ENCODE measurements at places on chromosomes 12 and 14. TPM values are rescaled to one million over a fixed set of nuclear protein-coding genes. Genes with fewer than 3 reads are reported as not detected.

RNASE4 gene
- 53.4 TPM for total RNA-seq

HOXC4 gene
- 3.1 TPM for total RNA-seq

ASIC1 gene
- total RNA-seq: 1.9 TPM

DPPA3 gene
- total RNA-seq: not detected

EGLN3 gene
- total RNA-seq: 2.9 TPM

DNA sequence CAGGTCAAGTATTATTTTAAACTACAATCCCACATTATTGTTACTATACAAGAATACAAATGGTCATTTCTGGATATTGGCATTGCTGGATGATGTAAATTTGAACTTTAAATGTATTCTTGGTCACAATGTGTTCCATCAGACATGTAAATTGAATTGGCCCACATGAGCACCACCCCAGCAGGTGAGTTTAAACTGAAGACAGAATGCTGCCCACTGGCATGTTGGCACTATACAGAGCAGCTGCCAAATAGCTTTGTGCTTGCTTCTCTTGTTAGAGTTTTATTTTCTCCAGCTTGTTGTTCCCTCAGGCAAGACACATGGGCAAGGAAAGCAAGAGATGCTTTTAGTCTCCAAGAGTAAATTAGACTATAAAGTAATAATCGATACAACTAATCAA lies 98.6 kb downstream of the C12orf50 start:
- H3K36me3 ChIP-seq: no peaks in the 10 kb centered on the region
- no peak for DNase-seq
- no peaks in the 10 kb centered on the region for H3K4me1 ChIP-seq
- no peak overlapping the region for H3K27ac ChIP-seq
- no peak overlapping the region for H3K4me3 ChIP-seq
- H3K27me3 ChIP-seq: no peaks in the 10 kb centered on the region

- peaks cover 6% of the 10 kb centered on the region for H3K4me1 ChIP-seq
- no peaks in the 10 kb centered on the region for H3K36me3 ChIP-seq
- H3K27ac ChIP-seq: no peak overlapping the region
- no peaks in the 10 kb centered on the region for H3K27me3 ChIP-seq
- no peak overlapping the region for H3K4me3 ChIP-seq
- no peak for DNase-seq
These were observed 1.0 kb downstream of the FAIM2 start for GRCh38 chr12:49902399-49903350.

DNA sequence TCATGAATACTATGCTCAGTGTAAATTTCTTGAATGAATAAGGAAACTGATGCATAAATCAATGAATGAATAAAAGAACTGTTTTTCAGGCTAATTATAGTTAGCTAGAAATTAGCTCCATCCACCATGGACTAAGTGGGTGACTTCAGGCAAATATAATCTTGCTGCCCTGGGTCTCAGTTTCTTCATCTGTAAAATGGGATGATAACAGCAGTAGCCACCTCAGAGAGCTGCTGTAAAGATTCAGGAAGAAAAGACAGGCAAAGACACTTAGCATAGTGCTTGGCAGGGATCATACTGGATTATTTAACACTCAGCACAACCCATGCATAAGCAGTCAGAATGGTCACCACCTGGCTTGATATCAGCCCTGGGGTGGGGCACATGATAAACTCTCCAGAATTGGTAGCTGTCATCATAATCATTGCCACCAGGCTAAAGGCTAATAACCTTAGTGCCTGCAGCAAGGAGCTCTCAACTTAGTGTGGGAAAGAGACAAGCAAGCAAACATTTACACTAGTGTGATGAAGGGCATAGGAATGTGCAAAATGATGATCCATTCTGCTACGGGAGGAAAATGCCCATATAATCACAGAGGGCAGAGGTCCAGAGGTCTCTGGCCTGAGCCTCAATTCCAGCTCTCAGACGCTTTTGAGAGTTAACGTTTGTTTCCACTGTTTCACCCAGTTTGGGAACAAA lies 234.7 kb upstream of the TBX3 start:
- no peaks in the 10 kb centered on the region for H3K36me3 ChIP-seq
- DNase-seq: no peak
- H3K27ac ChIP-seq: no peak overlapping the region
- no peaks in the 10 kb centered on the region for H3K4me1 ChIP-seq
- no peaks in the 10 kb centered on the region for H3K27me3 ChIP-seq

DNA sequence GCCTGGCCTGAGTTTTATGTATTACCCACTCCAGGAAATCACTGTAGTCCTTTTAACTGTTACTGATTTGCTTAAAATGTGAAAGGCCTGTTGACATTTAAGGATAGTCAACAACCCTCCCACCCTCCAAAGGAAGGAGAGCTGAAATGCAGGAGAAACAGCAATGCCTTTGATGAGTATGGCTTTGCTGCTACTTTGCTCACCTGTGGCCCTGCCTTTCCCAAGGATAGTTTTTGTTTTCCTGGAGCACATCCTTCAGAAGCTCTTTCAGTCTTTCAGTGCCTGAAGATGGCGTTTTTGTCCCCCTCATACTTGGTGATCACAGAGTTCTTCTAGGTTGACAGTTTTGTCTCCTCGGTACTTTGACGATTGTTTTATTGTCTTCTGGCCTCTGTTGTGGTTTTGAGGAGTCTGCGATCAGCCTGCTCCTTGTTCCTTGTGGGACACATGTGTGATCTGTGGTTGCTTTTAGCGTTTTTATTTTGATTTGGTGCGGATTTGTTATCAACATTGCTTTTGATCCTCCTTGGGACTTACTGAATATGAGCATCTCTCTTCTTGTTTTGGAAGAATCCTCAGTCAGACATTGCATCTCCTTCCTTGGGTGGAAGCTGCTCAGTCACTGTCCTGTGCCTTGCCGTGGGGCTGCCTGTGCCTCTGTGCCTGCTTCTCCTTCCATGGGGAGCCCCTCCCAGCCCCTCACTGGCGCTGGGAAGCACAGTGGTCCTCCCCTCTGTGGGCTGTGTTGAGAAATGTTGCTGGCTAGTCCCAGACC lies 17.2 kb downstream of the PACS2 start:
- no peaks in the 10 kb centered on the region for H3K36me3 ChIP-seq
- DNase-seq: no peak
- H3K27ac ChIP-seq: no peak overlapping the region
- no peaks in the 10 kb centered on the region for H3K27me3 ChIP-seq
- H3K4me1 ChIP-seq: peaks cover 30% of the 10 kb centered on the region

- no peaks in the 10 kb centered on the region for H3K36me3 ChIP-seq
- no peak overlapping the region for H3K27ac ChIP-seq
- H3K4me1 ChIP-seq: peaks cover 13% of the 10 kb centered on the region
- no peaks in the 10 kb centered on the region for H3K27me3 ChIP-seq
These were observed 52.7 kb downstream of the FAM222A start for GRCh38 chr12:109766251-109766778.

GRCh38 chr14:94945615-94946014 lies 175.7 kb upstream of the GSC start:
- DNase-seq: no peak
- no peaks in the 10 kb centered on the region for H3K36me3 ChIP-seq
- no peaks in the 10 kb centered on the region for H3K4me1 ChIP-seq
- H3K27ac ChIP-seq: no peak overlapping the region
